Dorsolateral prefrontal cortex (tissue), 122 donors: ENCODE measurements at places on chromosomes 4 and X.

DNA sequence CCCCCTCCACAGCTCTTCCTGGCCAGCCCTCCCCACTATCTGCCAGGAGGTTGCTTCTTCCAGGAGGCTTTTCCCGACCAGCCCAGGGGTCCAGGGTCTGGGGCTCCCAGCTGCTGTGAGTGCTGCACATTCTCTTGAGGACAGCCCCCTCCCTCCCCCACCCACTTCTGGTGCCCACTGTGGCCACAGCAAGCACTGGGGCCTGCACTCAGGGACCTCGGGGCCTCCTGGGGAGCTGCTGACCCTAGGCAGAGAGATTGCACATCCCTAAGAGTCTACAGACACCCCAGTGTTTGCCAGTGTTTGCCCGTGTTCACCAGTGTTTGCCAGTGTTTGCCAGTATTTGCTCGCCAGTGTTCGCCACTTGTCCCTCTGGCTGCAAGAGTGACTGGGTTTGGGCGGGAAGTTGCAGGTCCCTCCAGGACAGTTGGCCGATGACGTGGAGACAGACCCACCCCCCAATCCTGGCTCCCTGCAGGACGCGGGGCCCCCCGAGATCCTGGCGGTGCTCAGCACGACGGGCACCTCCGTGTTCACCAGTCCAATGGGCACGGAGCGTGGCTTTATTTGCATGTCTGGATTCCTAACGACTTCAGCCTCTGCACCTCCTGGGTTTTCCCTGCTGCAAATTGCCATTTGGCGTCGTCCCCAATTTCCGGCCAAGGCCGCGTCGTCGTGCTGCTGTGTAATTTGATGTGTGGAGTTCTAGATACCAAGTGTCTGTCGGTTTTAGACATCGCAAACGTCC, 87.5 kb upstream of the NKX1-1 start:
- no peak for DNase-seq

DNA sequence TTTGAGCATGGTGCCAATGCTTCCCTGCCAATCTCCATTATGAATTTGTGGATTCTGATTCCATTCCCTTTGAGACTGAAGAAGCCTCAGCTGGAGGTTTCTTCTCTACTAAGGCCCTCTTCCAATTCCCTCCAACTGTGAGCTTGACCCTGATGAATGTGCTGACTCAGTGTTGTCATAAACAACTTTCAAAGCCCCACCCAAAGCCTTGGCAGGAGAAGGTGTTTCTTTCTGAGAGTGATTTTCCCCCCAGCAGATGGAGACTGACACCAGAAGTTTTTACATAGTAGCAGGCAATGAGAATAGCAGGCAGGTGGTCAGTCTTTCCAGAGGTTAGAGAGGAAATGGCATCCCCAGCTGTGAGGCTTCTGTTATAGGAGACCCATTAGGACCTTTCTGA, 53.1 kb downstream of the OCRL start:
- DNase-seq = no peak

DNA sequence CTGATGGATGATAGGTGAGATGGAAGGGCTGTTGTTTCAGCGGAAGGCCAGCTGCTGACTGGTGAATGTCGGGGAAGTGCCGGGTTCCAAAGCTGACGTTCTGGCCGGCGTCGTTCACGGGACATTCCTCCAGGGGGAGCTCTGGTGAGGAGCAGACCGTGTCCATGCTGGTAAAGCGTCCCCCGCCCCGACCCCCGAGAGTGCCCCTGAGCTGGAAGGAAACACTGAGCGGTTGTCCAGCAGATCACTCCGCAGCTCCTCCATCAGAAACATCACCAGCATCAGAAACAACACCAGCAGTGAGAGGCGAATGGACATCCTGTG, 18.6 kb upstream of the ADRA2C start:
- no peak for DNase-seq

- peak; percentile 61 for DNase-seq
These were observed 2.2 kb downstream of the SORCS2 start for GRCh38 chr4:7194251-7195140.

- DNase-seq = no peak
These were observed 211.5 kb downstream of the CHRDL1 start for GRCh38 chrX:110584083-110584482.

GRCh38 chr4:184344899-184345572, 127.4 kb upstream of the ENPP6 start:
- no peak for DNase-seq

DNA sequence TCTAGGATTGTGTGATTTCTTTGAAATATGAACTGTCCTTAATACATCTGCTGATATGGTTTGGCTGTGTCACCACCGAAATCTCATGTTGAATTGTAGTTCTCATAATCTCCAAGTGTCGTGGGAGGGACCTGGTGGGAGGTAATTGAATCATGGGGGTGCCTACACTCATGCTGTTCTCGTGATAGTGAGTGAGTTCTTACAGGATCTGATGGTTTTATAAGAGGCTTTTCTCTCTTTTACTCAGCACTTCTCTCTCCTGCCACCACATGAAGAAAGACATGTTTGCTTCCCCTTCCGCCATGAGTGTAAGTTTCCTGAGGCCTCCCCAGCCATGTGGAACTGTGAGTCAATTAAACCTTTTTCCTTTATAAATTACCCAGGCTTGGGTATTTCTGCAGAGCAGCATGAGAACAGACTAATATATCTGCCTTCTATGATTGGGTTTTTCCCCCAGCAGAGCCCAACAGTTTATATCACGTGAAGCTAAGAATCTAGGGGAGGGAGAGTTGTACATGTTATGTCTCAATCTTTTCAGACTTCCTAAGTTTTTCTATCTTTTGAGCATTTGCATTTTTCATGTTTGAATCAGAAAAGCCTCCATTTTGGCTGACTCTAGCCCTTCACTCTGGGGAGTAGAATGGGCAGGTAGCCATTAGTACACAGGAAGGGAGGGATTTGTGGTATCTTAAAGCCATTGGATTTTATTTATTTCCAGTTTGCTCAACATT, 58.9 kb downstream of the PLAC1 start:
- DNase-seq = no peak

DNA sequence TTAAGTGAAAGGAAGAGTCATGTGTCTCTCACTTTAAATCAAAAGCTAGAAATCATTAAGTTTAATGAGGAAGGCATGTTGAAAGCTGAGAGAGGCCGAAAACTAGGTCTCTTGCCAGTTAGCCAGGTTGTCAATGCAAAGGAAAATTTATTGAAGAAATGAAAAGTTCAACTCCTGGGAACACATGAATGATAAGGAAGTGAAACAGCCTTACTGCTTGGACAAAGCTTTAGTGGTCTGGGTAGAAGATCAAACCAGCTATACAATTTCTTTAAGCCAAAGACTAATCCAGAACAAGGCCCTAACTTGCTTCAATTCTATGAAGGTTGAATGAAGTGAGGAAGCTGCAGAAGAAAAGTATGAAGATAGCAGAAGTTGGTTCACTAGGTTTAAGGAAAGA, 24.9 kb downstream of the RHOH start:
- no peak for DNase-seq

DNA sequence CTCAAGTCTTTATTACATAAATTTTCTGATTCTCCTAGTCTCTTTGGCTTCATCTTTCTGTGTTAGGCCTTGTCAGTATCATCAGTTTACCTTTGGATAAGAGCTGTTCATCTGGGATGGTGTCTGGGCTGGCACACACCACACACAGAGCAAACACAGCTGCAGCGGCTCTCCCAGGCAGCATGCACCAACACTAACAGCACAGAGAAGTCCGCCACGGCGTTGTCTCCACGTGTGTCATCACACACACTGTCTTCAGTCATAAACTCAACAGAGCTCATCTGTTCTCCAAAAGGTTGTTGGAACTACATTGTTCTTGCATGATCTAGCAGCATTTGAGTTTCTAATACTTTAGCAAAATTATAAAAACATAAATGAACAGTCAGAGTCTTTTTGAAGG, 851.9 kb upstream of the FRG1 start:
- DNase-seq = no peak

- no peak for DNase-seq
These were observed 12.4 kb downstream of the SMIM14 start for GRCh38 chr4:39626261-39626660.

DNA sequence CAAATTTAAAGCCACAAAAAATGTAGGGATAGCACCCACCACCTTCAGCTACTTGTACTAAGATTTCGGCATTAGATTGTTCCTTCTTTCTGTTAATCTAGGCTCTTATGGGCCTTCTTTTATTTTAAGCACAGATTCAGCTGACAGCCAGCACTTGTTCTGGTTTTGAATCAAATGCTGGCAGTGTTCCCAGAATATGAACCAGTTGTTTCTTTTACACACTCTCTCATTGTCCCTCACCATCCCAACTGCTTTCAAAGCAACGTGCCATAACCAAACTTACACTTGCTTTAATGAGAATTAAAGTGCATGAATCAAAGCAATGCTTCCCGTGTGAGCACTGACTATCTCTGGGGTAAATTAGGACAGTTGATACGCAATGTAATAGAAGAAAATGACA, 744.5 kb upstream of the FAM241A start:
- DNase-seq = no peak

GRCh38 chrX:73812256-73812655, 249.3 kb downstream of the CHIC1 start:
- DNase-seq = no peak

GRCh38 chr4:81069706-81070331, 39.3 kb downstream of the BMP3 start:
- peak; percentile 54 for DNase-seq

DNA sequence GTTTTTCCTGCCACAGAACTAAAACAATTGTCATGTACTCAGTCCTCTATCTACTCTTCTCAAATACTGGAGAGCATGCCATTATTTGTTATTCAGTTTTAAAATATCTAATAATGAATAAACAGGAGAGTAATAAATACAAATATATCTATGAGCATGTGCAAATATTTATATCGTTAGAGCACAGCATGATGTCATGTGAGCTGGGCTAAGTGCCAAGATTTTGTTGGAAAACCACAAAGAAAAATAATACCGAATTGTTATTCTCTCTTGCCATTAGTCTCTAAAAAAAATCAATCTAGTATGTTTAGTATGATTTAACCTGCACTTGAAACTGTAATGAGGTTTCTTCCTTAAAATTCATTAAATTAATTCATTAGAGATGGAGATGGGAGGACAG, 97.3 kb downstream of the DDX60 start:
- DNase-seq = no peak

- DNase-seq = peak; percentile 55
These were observed 829 bp downstream of the ELOVL6 start for GRCh38 chr4:110197529-110198042.

DNA sequence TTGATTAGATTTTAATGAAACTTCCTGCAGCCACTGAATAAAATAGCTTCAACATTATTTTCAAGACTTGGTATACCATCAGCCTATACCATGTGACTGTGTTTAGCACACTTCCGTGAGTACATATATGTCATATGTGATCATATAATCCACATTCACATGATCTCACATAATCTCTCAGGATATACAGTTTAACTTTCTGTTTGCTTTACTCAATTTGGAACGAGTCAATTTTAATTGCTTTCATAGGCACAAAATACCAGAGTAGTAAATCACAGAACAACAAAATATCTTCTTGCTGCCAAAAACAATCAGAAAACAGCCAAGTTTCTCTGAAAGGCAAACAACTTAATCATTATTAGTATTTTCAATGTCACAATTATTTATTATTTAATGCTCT, 731.1 kb upstream of the DIAPH2 start:
- DNase-seq = no peak

DNA sequence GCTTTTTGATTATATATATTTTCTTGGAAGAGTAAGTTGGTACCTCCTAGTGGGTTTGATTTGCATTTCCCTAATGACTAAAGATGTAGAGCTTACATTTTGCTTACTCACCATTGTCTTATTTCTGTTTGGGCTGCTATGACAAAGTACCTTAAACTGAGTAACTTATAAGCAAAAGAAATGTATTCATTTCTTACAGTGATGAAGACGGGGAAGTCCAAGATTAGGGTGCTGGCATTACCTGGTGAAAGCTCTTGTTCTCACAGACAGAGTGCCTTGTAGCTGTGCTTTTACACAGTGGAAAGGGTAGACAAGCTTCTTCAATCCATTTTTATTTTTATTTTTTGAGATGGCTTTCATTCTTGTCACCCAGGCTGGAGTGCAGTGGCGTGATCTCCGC, 229.2 kb upstream of the AGA start:
- DNase-seq = no peak

- DNase-seq = no peak
These were observed 1214.9 kb upstream of the IGFBP7 start for GRCh38 chr4:58325070-58325469.

DNA sequence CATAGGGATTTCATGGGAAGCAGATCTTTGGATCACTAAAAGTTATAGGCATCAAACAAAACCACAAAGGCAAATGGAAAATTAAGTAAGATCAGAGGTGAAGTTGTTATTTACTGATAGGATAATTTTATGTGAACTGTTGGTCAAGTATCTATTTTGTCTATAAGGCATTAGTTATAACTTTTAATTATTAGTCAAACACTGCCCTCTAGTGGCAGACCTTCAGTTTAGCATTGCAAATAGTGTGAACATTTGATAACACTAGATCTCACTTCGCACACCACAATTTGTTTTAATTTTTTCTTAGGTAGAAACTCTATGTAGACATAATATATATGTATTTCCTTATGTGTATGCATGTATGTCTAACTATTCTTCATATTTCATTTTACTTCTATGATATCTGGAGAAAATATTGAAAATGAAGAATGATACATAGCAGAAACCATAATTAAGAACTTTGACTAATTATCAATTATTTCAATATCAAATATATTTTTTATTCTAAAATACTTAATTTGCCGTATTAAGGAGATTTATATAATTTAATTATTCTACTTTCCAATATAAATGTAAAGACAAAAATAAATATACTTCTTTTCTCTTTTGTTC, 214.5 kb upstream of the TACR3 start:
- no peak for DNase-seq

- no peak for DNase-seq
These were observed 7.1 kb downstream of the HAND2 start for GRCh38 chr4:173522951-173523395.

DNA sequence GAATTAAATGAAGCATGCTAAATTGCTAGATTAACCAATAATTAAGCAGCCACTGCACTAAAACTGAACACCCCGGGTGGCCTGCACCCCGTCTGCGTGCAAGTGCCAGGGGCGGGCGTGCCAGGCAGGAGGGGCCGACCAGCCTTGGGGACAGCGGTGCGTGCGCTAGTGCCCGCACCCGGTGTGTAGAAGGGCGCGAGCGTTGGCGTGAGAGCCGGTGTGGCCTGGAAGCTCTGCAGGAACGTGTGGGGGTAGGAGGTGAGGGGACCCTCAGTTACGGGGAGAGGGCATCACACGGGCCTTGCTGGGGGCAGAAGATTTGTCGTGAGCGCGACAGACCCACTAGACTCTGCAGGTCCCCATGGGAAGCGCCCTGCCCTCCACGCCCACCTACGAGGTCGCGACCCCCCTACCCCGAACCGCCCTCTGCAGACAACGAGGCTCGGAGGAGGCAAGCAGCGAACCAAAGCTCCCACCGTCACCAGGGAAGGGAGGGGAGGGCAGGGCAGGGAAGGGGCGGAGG, 105.8 kb downstream of the FAM53A start:
- no peak for DNase-seq

GRCh38 chr4:36254371-36254770, 10.1 kb upstream of the ARAP2 start:
- DNase-seq = no peak

GRCh38 chr4:57640391-57641100, 530.4 kb upstream of the IGFBP7 start:
- DNase-seq = no peak

- DNase-seq = no peak
These were observed 257.9 kb upstream of the CPEB2 start for GRCh38 chr4:14744346-14744745.
